NCI-H82 (cell line): ENCODE measurements at places on chromosomes 4 and X.

- peak; percentile 77 for DNase-seq
Observed at GRCh38 chr4:139849219-139849618, 183.6 kb downstream of the MGST2 start.

- DNase-seq: no peak
Observed at GRCh38 chr4:1760521-1761071, 32.5 kb upstream of the FGFR3 start.

DNA sequence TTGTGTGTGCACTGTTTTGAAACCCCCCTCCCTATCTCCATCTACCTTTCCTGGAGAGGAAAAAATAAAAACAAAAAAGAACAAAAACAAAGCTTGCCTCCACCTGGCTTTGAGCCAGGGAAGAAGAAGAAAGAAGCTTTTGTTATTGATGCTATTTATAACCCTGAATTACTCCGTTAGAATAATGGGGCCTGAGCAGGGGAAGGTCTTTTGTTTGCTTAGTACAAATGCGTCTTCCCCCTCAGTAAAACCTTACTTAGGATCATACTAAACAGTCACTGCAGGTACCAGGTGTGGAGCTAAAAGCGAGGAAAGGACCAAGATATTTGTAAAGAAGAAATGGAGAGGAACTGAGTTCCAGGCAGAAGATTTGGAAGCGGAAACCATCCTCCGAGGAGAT, 352.1 kb downstream of the KCNIP4 start:
- no peak for DNase-seq

DNA sequence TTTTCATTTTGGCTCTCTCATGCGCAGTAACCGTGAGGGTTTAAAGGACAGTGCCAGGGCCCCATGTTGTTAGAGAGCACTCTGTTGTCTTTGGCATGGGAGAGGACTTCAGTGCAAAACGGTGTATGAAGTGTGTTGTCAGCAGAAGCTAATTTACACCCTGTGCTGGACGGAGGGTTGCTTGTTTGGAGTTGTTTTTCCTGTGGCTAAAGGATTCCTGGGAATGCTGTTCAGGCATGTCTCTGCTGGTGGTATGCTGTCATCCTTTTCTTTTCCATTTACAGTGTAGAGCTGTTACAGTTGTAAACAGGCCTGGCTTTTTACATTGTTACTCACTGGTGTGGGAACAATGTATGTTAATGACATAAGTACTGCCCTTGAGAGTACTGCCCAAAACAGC, 206.3 kb downstream of the CBR4 start:
- DNase-seq: no peak

DNA sequence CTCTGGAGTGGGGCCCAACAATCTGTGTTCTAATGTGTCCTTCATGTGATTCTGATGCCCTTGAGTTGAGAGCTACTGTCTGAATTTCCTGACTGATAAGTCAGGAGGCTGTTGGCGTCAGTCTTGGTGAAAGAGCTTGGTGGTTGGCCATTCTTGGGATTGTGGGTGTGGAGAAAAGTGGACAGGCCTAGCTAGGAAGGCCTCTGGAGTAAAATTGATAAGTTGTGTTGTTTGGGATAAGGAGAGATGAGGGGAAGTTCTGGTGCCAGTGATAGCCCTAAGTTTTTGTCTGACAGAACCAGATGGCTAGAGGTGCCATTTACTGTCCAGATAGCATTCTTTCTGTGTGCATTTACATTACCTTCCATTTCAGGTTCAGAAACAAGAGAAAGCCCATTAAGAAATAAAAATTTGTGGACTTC, 11.7 kb downstream of the NSD2 start:
- DNase-seq: no peak

DNA sequence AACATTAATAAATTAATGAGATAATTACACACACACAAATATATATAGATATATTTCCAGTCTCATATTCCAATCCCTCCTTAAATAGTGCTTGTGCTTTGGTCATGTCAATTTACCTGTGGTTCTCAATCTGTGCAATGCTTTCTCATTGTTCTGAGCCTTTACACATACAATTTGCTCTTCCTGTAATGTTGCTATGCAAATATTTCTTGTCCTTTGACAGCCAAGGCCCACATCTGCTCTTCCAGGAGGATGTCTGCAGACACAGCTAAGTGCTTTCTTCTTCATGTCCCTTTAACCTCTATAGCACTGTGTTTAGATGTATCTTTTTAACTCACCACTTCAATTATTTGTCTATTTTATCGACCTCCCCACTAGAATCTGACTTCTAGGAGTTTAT, 67.3 kb upstream of the RAPGEF2 start:
- no peak for DNase-seq

- no peak for DNase-seq
Observed at GRCh38 chrX:69119122-69119521, 46.1 kb downstream of the PJA1 start.

GRCh38 chr4:39682138-39682537, 15.8 kb upstream of the UBE2K start:
- no peak for DNase-seq

DNA sequence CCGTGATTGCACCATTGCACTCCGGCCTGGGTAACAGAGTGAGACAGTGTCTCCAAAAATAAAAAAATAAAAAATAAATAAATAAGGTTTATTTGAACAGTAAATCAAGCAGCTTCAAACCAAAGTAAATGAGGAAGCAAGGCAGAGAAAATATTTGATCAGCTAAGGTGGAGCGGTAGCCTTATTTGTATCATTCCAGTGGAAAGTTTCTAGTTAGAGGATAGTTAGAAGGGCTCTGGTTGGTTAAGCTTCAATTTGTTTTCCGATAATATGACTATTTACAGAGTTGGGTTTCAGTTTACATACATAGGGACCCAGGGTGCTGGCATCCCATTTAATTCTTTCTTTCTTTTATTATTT, 21.8 kb upstream of the OPHN1 start:
- DNase-seq: no peak

GRCh38 chr4:17665346-17665745, 50.9 kb downstream of the MED28 start:
- DNase-seq: no peak

GRCh38 chrX:29852767-29853166, 362.6 kb upstream of the MAGEB2 start:
- no peak for DNase-seq
